Epithelial cell of prostate (primary cell): ENCODE measurements at places on chromosomes 6 and 20.

DNA sequence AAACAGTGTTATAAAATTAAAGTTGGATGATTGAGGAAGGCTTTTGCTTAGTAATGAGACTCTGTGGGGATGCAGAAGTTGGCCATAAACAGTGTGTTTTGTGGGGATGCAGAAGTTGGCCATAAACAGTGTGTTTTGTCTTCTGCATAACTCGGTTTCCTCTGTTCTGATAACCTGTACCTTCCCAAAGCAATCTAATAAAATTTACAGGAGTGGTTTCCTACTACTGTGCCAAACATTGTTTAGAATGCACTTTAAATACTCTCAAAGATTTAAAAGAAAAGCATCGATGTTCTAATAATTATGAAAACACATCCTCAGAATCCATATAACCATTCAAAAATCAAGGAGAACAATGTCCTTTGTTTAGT lies 36.9 kb upstream of the SIRT5 start:
- DNase-seq: no peak

- DNase-seq: no peak
These were observed 4.5 kb upstream of the ISM1 start for GRCh38 chr20:13216533-13216932.

- DNase-seq: no peak
These were observed 9.3 kb upstream of the MAK start for GRCh38 chr6:10847684-10848083.

- no peak for DNase-seq
These were observed 158.1 kb upstream of the ZNF217 start for GRCh38 chr20:53751620-53752318.

GRCh38 chr6:46486181-46486580 lies 5.1 kb downstream of the RCAN2 start:
- DNase-seq: no peak

- DNase-seq: no peak
These were observed 42.0 kb upstream of the OGFRL1 start for GRCh38 chr6:71246596-71246995.

GRCh38 chr6:11538819-11539468 lies 1.4 kb downstream of the TMEM170B start:
- DNase-seq: no peak

DNA sequence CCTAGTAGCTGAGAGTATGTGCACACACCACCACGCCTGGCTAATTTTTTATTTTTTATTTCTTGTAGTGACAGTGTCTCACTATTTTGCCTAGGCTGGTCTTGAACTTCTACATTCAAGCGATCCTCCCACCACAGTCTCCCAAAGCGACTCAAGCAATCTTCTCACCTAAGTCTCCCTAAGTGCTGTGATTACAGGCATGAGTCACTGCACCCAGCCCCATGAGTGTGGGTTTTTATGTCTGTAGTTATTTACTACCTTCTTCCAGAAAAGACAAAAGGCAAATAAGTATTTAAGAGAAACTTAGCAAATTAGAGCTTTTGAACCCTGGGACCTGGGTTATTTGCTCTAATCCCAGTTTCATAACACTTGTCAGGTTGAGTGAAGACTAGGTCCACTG lies 92.3 kb upstream of the HCRTR2 start:
- no peak for DNase-seq
